CMK (cell line): ENCODE measurements at places on chromosomes 7 and 10.

DNA sequence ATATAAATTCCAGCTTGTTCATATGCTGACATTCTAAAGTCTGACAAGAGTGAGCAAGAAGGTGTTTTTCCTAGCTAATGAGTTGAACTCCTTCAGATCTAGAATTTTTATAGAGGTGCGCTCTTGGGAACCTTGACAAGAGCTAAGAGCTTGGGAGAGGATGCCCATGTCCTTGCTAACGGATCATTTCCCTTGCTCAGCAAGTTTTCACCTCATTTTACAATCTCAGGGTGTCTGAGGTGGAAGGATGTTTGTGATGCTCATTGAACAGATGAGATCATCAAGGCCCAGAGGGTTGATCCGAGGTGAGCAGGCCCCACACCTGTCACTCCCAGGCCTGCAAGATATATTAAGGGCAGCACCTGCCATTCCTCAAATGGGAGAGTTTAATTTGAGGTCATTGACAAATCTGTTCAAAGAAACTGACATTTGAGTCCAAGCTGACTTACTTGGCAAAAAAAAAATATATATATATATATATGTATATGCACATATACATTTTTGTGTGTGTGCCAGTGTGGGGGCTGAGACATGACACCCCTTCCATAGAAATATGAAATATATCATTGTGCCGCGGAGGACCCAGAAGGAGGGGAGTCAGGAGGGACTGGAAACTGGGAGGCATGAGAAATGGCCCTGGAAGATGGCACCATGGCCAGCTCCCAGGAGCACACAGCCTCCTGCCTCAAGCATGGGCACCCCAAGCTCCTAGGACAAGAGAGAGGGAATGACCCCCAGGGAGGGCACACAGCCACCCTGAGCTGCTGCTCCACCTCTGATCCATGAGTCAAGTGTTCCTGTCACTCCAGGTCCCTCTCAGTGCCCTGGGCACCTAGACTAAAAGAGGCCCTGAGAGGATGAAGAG lies 17.3 kb upstream of the TMEM72 start:
- DNase-seq, result no peak

GRCh38 chr7:20595971-20596370 lies 19.5 kb upstream of the ABCB5 start:
- DNase-seq, result no peak

- no peak for DNase-seq
Measured at GRCh38 chr7:33832271-33832721, 73.0 kb upstream of the BMPER start.

GRCh38 chr10:26368463-26368862 lies 69.7 kb upstream of the APBB1IP start:
- DNase-seq, result no peak

DNA sequence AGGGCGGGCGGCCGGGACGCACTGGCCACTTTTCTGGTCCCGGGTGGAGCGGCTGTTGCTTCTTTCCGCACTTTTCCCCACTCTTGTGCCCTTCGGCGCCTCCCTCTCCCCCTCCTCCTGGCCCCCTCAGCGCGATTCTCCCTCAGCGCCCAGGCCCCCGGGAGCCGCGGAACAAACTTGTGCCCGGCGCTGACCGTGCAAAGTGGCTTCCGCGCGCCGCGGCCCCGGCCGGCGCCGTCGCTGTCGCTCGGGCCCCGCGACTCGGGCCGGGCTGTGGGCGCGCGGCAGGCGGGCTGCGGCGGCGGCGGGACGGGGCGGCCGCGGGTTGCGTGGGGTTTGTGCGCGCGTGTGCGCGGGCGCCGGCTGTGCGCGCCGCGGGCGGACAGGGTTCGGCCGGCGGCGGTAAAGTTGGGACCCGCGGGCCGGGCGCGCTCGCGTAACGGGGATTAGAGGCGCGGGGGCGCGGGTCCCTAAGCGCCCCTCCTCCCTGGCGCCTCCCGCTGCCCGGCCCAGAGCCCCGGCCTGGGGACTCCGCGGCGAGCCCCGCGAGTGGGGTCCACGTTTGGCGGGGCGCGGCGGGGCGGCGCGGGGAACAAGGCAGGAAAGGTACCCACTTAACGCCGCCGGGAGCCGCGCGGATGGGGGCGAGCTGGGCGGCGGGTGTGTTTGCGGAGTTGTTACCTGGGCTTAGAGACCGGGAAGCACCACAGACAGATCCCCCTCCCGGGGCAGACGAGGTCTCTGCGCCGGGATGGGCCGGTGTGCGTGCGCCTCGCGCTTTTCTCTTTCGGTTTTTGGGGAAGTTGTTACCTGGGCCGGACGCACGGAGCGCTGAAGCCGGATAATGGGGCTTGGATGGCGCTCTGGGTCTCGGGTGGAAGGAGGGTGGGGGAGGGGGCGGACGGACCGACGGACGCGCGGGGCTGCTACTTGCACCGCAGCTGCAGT lies 860 bp downstream of the ZEB1 start:
- DNase-seq, result no peak

GRCh38 chr10:127447197-127447596 lies 101.9 kb upstream of the NPS start:
- DNase-seq, result no peak

GRCh38 chr7:154817224-154817896 lies 185.6 kb downstream of the PAXIP1 start:
- DNase-seq, result no peak

DNA sequence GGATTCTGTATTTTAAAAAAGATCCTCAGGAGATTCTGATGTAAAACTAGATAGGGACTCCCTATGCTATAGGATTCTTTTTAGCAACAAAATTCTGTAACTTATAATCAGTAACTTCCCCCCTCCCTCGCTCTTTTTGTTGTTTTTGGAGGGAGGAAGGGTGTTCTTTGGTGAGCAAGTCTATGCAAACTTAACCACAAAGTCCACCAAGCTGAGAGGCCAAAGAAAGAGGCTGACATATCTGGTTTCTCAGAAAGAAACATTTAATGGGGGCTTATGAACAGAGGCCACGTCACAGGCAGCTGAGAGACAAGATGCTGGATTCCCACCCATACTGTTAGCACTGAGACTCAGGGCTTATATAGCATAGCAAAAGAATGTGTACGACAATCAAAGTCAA lies 14.3 kb upstream of the ABCB5 start:
- DNase-seq, result peak; percentile 2

DNA sequence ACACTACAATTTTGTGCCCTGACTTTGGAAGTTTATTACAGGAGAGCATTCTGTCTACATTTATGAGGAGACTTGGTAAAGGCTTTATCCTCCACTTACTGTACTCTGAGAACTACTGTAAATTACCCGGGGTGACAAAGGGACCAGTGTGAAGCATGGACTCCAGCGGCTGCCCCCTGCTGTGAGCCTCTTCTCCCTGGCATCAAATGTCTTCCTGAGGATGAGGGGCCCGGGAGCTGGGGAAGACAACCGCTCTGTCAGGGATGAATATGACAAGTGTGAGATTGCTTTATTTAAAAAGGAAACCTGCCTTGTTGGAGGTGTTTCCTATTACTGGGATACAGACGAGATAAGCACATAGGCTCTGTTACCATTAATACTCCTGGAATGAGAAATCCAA lies 714.8 kb downstream of the CCSER2 start:
- no peak for DNase-seq

- DNase-seq, result no peak
Measured at GRCh38 chr10:5583525-5584175, 58.9 kb downstream of the CALML3 start.

- peak; percentile 81 for DNase-seq
Measured at GRCh38 chr10:4867520-4868356, 41.7 kb downstream of the AKR1E2 start.

- no peak for DNase-seq
Measured at GRCh38 chr7:80150611-80151273, 16.1 kb downstream of the GNAI1 start.

GRCh38 chr7:112449353-112449752 lies 907 bp upstream of the IFRD1 start:
- no peak for DNase-seq

DNA sequence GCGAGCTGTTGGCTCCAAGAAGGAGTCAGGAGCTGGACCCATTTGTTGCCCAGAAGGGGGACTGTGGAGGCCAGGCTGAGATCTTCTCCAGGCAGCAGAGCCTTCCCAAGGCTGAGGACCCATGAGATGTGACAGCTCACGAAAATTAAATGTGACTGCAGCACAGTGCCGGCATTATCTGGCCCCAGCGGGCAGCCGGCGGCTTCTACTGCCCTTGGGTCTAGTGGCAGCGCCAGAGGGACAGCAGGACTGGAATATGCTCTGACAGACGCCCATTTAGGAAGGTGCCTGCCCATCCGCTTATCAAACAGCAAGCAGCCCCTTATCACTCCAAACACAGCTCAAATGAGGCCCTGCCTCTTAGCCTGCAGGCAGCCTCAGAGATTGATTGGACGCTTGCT lies 122.9 kb upstream of the LYZL2 start:
- DNase-seq, result peak; percentile 88
